ENCODE measurements at places on chromosomes 1 and 21.

DNA sequence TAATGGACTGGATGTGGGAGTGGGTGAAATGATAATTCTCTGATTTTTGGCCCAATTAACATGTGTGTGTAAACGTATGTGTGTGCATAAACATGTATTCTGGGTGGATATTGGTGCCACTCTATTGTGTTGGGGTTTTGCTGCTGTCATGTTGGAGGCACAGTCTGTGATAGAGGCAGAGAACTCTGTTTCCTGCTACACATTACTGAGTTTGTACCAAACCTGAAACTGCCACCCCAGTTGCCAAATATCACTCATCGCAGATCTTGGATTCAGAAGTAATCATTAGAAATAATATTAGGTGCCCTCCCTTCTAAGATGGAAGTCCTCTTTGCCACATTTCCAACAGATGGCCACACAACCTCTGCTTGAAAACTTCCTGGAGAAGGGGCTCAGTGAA is 13.8 kb downstream of the FASLG start:
- no peak for ATAC-seq

- ATAC-seq, result peak; percentile 38
Observed at GRCh38 chr1:212667223-212668139, 32.2 kb downstream of the BATF3 start.

DNA sequence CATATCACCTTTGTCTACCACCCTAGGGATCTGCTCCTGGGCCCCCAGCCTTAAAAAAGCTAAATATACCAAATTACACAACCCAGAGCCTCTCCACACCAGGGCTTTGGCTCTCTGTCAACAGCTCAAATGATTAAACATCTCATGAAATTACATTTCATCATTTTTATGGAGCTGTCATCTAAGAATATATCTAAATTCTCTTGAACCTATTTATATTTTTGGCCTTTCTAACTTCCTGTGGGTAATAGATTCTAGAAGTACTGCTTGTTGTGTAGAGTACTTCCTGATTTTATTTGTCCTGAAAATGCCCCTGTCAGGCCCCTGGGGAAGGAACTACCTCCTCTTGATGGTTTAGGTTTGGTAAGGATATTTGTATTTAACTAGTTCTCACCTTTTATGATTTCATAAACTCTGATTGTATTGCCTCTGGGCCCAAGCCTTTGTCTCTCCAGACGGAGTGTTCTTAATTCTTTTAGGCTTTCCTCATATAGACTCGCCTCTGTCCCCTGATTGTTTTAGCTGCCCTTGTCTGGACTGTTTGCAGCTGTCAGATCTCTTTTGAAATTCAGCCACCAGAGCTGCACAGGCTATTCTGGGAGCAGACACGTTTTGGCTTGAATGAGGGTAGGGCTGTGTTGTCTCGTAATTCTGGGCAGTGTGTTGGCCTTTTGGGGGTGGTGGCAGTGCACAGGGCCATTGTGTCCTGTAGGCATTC is 16.6 kb downstream of the MYOG start:
- ATAC-seq, result peak; percentile 31

DNA sequence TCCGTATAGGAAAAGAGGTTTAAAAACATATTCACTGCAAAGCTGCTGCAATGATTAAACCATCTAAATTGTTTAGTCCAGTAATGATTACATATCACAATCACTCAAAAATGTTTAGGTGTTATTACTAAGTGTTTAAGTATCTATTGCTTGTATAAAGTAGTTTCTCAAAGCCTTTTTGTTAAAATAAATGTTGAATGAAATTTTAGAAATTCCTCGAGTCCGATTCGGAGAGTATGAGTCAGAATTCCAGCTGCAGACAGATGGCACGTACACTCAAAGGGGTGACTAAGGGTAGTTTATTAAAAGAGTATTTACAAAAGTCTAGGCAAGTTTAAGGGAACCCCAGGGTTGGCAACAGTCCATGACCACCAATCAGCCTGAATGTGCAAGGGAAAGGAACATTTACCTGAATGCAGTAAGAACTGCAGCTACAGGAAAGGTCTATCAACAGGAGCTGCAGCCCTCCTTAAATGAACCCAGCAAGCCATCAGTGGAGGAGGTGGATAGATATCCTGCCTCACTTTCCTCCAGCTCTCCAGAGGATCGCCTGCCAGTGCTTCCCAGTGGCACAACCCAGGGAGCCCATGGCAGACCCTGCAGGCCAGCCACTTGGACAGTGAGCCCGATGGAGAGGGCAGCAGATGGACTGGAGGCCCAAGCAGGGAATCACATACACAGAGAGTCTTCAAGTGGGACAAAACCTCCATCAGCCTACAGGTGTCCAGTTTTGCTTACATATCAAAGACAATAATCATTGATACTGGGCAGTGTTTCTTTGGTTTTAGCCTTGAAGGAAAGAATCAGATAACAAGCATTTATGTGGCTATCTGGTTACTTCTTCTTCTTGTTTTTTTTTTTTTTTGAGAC is 92.1 kb upstream of the SLC44A3 start:
- ATAC-seq, result peak; percentile 60

GRCh38 chr1:2891923-2892448 is 90.5 kb upstream of the TTC34 start:
- no peak for ATAC-seq

DNA sequence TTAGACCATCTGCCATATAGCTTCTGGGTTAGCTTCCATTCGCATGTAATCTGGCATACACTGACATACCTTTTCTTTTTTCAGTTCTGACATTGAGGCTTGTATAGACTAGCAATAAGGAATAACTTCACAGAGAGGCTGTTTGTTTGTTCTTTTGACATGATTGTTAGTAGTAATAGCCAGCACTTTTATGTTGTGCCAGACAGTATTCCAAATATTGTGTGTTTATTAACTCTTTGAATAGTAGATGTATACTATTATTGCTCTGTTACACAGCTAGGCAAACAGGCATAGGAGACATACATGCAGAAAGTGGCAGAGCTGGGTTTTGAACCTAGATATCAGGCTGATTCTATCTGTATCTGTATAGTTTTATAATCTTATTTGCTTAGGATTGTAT is 12.6 kb downstream of the SMG7 start:
- ATAC-seq, result no peak

Data from esophagus mucosa (tissue), 1 donor.